ENCODE measurements at places on chromosomes 13 and 19.

DNA sequence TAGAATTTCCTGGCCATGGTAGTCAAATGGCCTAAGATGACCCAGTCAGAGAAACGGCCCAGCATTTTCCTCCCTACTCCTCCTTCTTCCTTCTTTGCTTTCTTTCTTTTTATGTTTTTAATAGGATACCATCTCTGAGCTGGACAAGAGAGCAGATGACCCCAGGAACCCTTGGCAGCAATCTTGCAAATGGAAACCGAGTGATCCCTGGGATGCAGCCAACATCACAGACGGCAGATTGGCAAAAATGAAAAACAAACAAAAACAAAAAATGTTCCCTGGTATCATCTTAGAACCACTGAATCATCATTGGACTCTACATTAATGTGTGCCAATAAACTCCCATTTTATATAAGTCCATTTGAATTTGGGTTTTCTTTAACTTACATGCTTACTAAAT is 424.4 kb downstream of the FGF14 start:
- no peak for DNase-seq

- no peak for DNase-seq
These were observed 88.0 kb downstream of the SLC10A2 start for GRCh38 chr13:102978168-102978567.

DNA sequence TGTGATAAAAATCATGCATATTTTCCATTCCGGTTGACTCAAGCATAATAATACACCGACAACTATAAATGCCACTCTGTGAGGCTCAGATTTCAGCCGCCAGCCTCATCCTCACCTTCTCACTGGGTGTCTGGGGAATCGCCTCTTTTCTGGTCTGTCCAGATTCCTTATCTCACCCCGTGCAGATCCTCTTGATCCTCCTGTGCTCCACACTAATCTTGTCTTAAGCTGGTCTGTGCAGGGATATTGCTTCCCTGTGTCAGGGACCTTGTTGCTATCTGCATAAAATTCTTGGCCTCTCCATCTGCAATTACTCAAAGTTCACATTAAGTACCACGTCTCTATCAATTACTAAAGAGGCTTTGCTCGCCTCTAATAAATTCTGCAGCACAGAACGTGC is 116.6 kb upstream of the SPACA7 start:
- DNase-seq: no peak

DNA sequence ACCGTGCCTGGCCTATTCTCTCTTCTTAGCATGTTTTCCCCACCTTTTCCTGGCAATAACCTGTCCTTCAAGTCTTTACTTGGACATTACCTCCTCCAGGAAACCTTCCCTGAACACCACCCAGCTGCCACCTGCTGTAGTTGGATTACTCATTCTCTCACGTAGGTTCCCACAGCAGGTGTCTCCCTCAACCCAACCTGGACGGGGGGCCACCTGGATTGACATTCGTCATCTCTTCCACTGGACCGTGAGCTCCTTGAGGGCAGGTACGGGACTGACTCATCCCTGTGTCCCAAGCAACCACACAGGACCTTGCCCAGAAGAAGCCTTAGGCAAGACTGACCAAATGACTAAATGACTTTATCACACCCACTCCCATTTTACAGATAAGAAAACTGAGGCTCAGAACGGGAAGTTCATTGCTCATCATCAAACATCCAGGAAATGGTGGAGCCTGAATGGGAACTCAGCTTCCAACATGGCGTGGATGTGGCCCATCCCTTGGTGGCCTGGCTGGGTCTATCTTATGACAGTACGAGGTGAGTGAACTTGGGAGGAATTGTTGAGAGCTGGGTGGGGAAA is 3.5 kb upstream of the KLK6 start:
- no peak for DNase-seq

- no peak for DNase-seq
These were observed 6.6 kb downstream of the THOP1 start for GRCh38 chr19:2791876-2792275.

GRCh38 chr13:44271915-44272341 is 101.7 kb upstream of the SERP2 start:
- DNase-seq: no peak

- DNase-seq: no peak
These were observed 7.9 kb upstream of the DENND1C start for GRCh38 chr19:6489278-6490061.
